Activated gamma-delta T cell treated with Interleukin-2 at 50 U/mL for 16 hours (primary cell): ENCODE measurements at places on chromosomes 3 and 15.

DNA sequence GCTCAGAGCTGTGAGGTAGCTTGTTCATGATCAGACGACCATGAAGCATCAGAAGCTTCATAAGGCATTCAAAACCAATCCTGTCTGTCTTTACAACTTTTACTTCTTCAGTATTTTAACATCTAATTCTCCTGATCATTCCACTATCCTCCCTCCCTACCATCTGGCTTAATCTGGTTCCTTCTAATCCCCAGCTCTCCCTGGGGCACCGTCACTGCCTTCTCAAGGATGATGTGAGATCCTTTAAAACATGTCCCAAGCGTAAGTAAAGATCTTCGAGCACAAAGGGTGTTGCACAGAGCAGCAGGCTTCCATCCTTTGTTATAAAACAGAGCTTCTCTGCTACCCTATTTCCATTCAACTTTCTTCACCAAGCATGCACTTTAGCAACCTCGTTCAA lies 362.7 kb upstream of the ARRDC4 start:
- DNase-seq, result no peak

- DNase-seq, result no peak
Observed at GRCh38 chr3:142523921-142524566, 54.5 kb downstream of the ATR start.

- DNase-seq, result no peak
Observed at GRCh38 chr3:185317674-185318073, 45.3 kb upstream of the MAP3K13 start.

DNA sequence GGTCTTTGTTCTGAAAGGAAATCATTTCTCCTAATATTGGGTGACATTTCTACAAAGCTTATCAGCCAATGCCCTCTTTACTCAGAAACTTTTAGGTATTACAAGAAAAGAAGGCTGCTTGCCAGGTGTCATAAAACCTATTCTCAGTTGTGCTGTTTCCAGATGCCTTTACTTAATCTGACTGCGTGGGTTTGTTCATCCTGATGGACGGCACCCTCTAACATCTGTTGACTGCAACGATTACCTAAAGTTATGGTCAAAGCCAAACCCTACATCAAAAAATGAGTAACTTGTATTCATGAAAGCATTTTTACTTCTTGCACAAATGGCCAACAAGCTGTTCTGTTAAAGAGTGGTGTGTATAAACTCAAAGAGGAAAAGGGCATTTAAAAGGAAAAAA lies 207.7 kb upstream of the PDZRN3 start:
- DNase-seq, result no peak

GRCh38 chr3:150020527-150020926 lies 49.8 kb upstream of the PFN2 start:
- no peak for DNase-seq

GRCh38 chr15:88835646-88836045 lies 32.4 kb downstream of the ACAN start:
- DNase-seq, result no peak

GRCh38 chr3:4977001-4977852 lies 2.0 kb upstream of the BHLHE40 start:
- DNase-seq, result peak; percentile 56

- DNase-seq, result no peak
Observed at GRCh38 chr3:12870942-12871341, 29.6 kb upstream of the RPL32 start.

- peak; percentile 36 for DNase-seq
Observed at GRCh38 chr3:4290272-4290893, 12.8 kb upstream of the SETMAR start.

- DNase-seq, result no peak
Observed at GRCh38 chr3:12865271-12865670, 23.9 kb upstream of the RPL32 start.

GRCh38 chr15:42932833-42933515 lies 12.4 kb upstream of the TTBK2 start:
- DNase-seq, result no peak

DNA sequence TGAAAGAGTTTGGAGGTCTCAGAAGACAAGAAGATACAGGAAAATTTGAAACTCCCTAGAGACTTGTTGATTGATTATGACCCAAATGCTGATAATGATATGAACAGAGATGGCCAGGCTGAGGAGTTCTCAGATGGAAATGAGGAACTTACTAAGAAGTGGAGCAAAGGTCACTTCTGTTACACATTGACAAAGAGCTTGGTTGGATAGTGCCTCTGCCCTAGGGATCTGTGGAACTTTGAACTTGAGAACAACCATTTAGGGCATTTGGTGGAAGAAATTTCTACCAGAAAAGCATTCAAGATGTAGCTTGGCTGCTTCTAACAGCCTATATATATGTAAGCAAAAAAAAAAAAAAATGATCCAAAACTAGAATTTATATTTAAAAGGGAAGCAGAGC lies 48.9 kb upstream of the NAALADL2 start:
- DNase-seq, result no peak

- DNase-seq, result no peak
Observed at GRCh38 chr3:21447476-21448151, 303.4 kb downstream of the ZNF385D start.

DNA sequence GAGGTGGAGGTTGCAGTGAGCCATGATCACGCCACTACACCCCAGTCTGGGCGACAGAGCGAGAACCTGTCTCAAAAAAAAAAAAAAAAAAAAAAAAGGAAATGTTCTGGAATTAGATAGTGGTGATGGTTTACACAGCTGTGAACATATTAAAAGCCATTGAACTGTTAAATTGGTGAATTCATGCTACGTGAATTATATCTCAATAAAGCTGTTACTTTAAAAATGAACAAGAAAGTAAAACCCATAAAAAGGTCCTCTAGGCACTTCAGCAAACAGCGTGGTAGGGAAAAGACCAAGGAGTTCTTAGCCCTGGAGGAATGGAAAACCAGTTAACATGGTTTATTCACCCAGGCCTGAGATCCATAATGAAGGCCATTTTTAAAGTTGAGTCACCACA lies 180.1 kb downstream of the ATG7 start:
- DNase-seq, result no peak

DNA sequence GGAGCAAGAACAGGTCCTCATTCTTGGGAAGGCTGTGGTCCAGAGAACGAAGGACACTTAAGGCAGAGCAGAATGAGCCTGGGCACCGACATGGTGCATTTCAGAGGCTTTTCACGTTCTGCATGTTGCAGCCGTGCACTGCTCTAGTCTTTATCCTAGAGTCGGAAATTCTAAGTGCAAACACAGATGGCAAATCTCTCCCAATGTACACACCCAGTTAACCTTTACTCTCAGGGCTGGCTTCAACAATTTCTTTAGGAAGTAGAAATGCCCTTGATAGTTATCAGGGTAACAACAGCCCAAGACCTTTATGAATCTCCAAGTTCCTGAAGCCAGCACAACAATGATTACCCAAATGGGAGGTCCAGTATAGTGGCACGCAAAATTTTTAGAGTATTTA lies 39.1 kb upstream of the LRTM1 start:
- no peak for DNase-seq

- DNase-seq, result no peak
Observed at GRCh38 chr3:31948280-31948679, 32.8 kb downstream of the OSBPL10 start.

- no peak for DNase-seq
Observed at GRCh38 chr3:24195504-24196230, 250.6 kb downstream of the NR1D2 start.

DNA sequence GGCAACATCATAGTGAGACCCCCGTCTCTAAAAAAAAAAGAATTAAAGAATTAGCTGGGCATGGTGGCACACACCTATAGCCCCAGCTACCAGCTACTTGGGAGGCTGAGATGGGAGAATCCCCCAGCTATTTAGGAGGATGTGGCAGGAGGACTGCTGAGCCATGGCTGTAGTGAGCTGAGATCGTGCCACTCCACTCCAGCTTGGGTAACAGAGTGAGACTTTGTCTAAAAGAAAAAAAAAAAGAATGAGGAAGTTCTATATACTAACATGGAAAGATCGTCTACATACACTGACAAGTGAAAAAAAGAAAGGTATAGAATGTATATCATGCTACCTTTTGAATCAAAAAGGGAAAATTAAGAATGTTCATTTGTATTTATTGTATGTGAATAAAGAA lies 83.9 kb upstream of the CDAN1 start:
- DNase-seq, result no peak

GRCh38 chr15:56805466-56806147 lies 72.3 kb upstream of the ZNF280D start:
- no peak for DNase-seq

- DNase-seq, result no peak
Observed at GRCh38 chr3:147733217-147733616, 324.1 kb downstream of the ZIC1 start.

- no peak for DNase-seq
Observed at GRCh38 chr3:16817197-16817596, 67.6 kb upstream of the PLCL2 start.

- no peak for DNase-seq
Observed at GRCh38 chr15:99511531-99511865, 54.3 kb upstream of the MEF2A start.

- DNase-seq, result no peak
Observed at GRCh38 chr3:138438896-138439295, 4.5 kb downstream of the ESYT3 start.
